ENCODE measurements at places on chromosomes 2 and 18. TPM values are rescaled to one million over a fixed set of nuclear protein-coding genes. Genes with fewer than 3 reads are reported as not detected.

GRCh38 chr2:56741601-56742102 lies 557.9 kb downstream of the CCDC85A start:
- no peaks in the 10 kb centered on the region for H3K36me3 ChIP-seq
- H3K4me1 ChIP-seq: no peaks in the 10 kb centered on the region
- DNase-seq: no peak
- no peak overlapping the region for H3K27ac ChIP-seq

The SLC11A1 gene
- polyA plus RNA-seq: 0.54 TPM

The C2orf78 gene
- not detected for polyA plus RNA-seq

GRCh38 chr2:8432706-8433336 lies 249.0 kb upstream of the ID2 start:
- H3K4me1 ChIP-seq: no peaks in the 10 kb centered on the region
- peaks cover 2% of the 10 kb centered on the region for H3K36me3 ChIP-seq
- H3K4me3 ChIP-seq: no peak overlapping the region
- no peak overlapping the region for H3K27ac ChIP-seq
- DNase-seq: no peak

GRCh38 chr2:173451941-173452340 lies 97.3 kb downstream of the CDCA7 start:
- H3K4me3 ChIP-seq: no peak overlapping the region
- H3K27ac ChIP-seq: no peak overlapping the region
- H3K4me1 ChIP-seq: no peaks in the 10 kb centered on the region

GRCh38 chr2:113698892-113699447 lies 57.5 kb downstream of the SLC35F5 start:
- no peak for DNase-seq
- H3K4me1 ChIP-seq: peaks cover 9% of the 10 kb centered on the region
- no peak overlapping the region for H3K4me3 ChIP-seq
- H3K36me3 ChIP-seq: no peaks in the 10 kb centered on the region
- no peaks in the 10 kb centered on the region for H3K27me3 ChIP-seq

DNA sequence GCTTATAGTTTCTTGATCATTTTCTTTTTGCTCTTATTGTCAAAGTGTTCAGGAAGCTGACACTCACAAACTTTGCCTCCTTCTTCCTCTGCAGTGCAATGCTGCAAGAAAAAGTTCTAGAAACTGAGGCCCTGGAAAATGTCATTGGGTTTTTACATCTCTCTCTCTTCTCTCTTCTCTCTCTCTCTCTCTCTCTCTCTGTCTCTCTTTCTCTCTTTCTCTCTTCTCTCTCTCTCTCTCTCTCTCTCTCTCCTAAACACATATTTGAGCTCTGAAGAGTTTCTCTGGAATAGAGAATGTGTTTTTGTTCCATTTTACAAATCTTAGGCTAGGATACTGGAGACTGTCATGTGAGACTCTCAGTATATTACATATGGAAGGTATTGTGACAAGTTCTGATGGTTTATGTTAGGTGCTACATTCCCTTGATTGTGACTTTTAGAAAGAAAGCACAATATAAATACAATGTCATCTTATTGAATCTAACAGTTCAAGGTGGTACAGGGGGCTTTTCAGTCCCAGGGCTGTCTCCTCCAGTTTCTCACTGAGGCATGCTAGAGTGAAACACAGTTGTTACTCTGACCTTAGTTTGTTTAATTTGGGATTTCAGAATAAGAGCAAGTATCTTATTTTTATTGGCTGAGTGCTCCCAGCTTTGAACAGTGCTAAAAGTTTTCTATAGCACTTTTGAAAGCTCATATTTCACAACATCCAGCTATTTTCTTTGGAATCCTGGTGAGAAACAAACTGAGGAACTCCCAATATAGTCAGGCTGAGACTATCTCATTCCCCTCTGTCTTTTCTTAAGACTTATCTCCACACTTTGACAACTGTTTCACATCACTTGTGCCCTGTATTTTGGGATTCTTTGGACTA lies 41.4 kb upstream of the EHBP1 start:
- no peaks in the 10 kb centered on the region for H3K27me3 ChIP-seq
- no peak for DNase-seq
- peak overlapping the region; percentile 65 for H3K27ac ChIP-seq
- H3K36me3 ChIP-seq: no peaks in the 10 kb centered on the region
- H3K4me1 ChIP-seq: no peaks in the 10 kb centered on the region
- H3K4me3 ChIP-seq: no peak overlapping the region

DNA sequence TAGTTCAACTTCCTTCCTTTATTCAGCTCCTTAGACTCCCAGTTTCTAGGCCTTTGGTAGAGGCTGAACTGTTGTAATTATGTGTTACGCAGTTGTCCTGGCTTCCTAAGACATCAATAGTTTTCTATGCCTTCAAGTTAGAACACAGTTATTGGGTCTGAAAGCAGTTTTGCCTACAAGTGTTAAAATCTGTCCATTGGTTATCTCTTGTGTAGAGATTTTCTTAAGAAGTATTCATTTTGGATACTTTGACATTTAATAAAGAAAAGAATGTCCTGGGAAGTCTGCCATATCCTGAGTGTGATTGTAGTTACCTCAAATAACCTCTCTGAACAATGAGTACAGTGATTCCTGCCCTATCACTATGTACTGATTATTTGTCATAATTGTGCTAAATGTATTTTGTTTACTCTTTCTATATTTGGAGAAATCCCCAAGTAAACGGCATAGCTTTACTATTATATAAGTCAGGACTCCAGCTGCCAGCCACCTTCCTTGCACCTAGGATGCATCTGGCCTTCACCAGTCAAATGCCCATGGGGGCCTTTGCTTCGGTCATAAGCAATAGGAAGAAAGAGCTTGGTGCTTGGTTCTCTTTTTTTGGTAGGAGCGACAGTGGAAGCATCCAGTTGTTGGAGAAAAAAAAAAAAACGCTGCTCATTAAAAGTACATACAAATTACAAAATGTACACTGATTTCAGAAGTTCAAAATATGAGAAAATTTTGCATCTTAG lies 449.5 kb upstream of the PKDCC start:
- H3K4me1 ChIP-seq: no peaks in the 10 kb centered on the region
- peak overlapping the region; percentile 44 for H3K27ac ChIP-seq
- H3K27me3 ChIP-seq: no peaks in the 10 kb centered on the region
- no peak overlapping the region for H3K4me3 ChIP-seq
- H3K36me3 ChIP-seq: no peaks in the 10 kb centered on the region
- DNase-seq: no peak

DNA sequence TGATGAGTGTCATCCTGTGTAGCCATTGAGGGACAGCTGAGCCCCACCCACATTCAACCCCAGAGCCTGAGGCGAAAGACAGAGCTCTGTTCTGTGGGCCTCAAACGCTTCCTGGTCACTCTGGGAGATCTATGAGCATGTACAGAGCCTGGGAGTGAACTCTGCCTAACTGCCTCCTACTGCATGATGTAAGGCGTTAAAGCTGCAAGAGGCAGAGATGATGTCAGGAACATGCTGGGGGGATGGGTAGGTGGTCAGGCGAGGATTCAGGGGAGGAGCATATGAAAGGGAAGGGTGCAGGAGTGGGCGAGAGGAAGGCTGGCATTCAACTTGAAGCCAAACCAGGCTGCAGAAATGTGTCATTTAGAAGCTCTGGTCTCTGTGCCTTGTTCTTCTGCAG lies 181.0 kb downstream of the TFCP2L1 start:
- peaks cover 7% of the 10 kb centered on the region for H3K27me3 ChIP-seq
- no peak overlapping the region for H3K4me3 ChIP-seq
- no peaks in the 10 kb centered on the region for H3K4me1 ChIP-seq
- no peaks in the 10 kb centered on the region for H3K36me3 ChIP-seq

GRCh38 chr2:68157002-68157401 lies 686 bp upstream of the PNO1 start:
- DNase-seq: no peak
- H3K27ac ChIP-seq: peak overlapping the region; percentile 84
- peaks cover 6% of the 10 kb centered on the region for H3K4me1 ChIP-seq
- H3K27me3 ChIP-seq: no peaks in the 10 kb centered on the region
- peaks cover 5% of the 10 kb centered on the region for H3K36me3 ChIP-seq

DNA sequence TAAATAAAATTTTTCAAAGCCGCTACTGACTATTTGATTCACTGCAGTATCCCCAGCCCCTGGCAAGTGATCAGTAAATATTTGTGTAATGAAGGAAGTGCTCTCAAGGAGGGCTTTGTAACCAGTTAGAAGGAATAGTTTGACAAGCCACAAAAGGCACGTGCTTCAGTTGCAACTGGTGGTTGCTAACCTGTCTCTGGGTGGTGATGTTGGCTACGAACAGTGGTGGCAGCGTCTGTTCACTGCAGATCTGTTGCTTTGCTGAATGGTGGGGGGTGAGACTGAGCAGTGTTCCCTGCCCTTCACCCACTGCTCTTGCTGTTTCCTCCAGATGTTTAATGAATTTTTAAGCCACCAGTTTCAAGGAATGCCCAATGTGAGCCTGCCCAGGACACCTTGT lies 73.9 kb upstream of the SIX2 start:
- DNase-seq: no peak
- no peak overlapping the region for H3K27ac ChIP-seq
- no peak overlapping the region for H3K4me3 ChIP-seq
- H3K36me3 ChIP-seq: no peaks in the 10 kb centered on the region
- H3K4me1 ChIP-seq: no peaks in the 10 kb centered on the region

- H3K4me1 ChIP-seq: no peaks in the 10 kb centered on the region
- H3K27me3 ChIP-seq: no peaks in the 10 kb centered on the region
- no peak overlapping the region for H3K27ac ChIP-seq
- H3K4me3 ChIP-seq: no peak overlapping the region
- H3K36me3 ChIP-seq: no peaks in the 10 kb centered on the region
Observed at GRCh38 chr2:106745468-106745867, 140.5 kb downstream of the ST6GAL2 start.

GRCh38 chr2:198405311-198405710 lies 600.9 kb downstream of the PLCL1 start:
- no peaks in the 10 kb centered on the region for H3K27me3 ChIP-seq
- DNase-seq: no peak
- H3K4me1 ChIP-seq: no peaks in the 10 kb centered on the region
- no peak overlapping the region for H3K4me3 ChIP-seq

GRCh38 chr18:13577091-13577697 lies 149.2 kb downstream of the FAM210A start:
- no peaks in the 10 kb centered on the region for H3K36me3 ChIP-seq
- DNase-seq: peak; percentile 17
- no peaks in the 10 kb centered on the region for H3K4me1 ChIP-seq
- no peak overlapping the region for H3K27ac ChIP-seq
- H3K4me3 ChIP-seq: no peak overlapping the region

The CXCR4 gene
- polyA plus RNA-seq: 5.4 TPM

The CDH7 gene
- polyA plus RNA-seq: 0.01 TPM

The GDF7 gene
- polyA plus RNA-seq: 0.16 TPM

DNA sequence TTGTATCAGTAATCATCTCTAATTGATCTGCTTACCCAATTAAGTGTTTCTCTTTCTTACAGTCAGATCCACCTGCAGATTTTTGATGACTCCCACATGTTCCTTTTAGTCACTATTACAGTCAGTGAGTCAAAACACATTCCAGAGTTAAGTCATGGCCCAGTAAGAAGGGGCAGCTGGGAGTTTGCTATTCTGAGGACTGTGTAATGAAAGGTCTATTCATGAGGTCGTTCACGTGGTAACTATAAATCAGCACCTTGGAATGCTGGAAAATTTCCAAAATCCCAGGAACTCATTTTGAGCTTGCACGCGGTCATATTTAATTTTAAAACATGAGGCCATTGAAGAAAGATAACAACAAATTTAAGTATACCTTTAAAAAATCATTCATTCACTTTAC lies 252.5 kb downstream of the XIRP2 start:
- DNase-seq: peak; percentile 7
- H3K27ac ChIP-seq: no peak overlapping the region
- no peaks in the 10 kb centered on the region for H3K4me1 ChIP-seq
- H3K36me3 ChIP-seq: no peaks in the 10 kb centered on the region
- no peak overlapping the region for H3K4me3 ChIP-seq
- H3K27me3 ChIP-seq: no peaks in the 10 kb centered on the region

DNA sequence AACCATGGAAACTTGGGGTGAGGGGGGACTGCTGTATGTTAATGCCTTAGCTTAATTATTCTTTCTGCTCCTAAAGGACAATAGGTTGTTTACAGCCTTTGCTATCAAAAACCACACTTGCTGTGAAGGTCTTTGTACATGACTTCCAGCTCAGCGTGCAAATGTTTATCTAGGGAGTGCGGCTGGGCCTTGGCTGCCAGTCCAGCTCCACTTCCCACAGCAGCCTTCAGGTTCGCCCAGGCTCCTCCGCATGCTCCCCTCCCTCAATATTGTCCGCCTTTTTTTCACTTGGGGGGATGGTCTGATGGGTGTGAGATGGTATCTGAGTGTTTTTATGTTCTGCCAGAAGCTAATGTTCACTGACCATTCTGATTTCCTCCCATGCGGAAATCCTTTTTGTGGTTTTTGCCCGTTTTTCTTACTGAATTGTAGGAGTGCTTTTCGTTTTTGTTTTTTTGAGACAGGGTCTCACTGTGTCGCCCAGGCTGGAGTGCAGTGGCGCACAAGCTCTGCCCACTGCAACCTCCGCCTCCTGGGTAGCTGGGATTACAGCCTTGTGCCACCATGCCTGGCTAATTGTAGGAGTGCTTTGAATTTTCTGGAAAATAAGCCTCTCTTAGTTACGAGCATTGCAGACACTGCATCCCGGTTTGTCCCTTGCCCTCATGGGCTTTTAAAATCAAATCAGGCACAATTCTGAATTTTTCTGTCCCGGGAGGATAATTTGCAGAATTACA lies 28.8 kb downstream of the SH3BP4 start:
- no peak overlapping the region for H3K4me3 ChIP-seq
- no peaks in the 10 kb centered on the region for H3K27me3 ChIP-seq
- peaks cover 7% of the 10 kb centered on the region for H3K4me1 ChIP-seq

- H3K27ac ChIP-seq: no peak overlapping the region
- H3K27me3 ChIP-seq: no peaks in the 10 kb centered on the region
- no peaks in the 10 kb centered on the region for H3K36me3 ChIP-seq
- H3K4me3 ChIP-seq: no peak overlapping the region
Observed at GRCh38 chr2:71685073-71685848, 231.9 kb downstream of the DYSF start.

- no peak overlapping the region for H3K4me3 ChIP-seq
- no peak for DNase-seq
- H3K27ac ChIP-seq: no peak overlapping the region
- H3K4me1 ChIP-seq: no peaks in the 10 kb centered on the region
Observed at GRCh38 chr2:65605058-65605742, 172.8 kb upstream of the SPRED2 start.

DNA sequence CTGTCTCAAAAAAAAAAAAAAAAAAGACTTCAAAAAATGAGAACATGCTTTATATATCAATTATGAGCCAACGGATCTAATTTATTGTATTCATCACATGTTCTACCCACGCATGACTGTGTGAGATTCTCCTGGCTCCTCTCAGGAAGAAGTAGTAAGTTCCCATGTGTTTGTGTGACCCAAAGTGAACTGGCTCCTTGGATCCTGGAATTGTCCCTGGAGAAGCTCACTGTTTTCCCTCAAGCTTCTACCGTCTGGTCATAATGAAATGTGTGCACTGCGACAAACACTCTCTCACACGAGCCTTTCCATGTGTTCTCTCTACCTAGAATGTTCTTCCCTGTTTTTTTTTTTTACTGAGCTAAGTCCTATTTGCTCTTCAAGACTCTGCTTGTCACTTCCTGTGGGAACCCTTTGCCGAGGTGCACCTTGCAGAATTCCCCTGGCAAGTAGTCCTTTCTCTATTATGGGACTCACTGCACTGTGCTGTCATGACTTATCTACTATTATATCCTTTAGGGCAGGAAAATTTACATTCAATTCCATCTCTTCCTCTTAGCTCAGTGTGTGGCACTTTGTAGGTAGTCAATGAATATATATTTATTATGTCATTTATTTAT lies 83.2 kb upstream of the THOC1 start:
- no peaks in the 10 kb centered on the region for H3K36me3 ChIP-seq
- H3K4me1 ChIP-seq: no peaks in the 10 kb centered on the region
- no peak overlapping the region for H3K27ac ChIP-seq

The PDCD1 gene
- polyA plus RNA-seq: 0.27 TPM
